ENCODE measurements at places on chromosomes 1 and 21. TPM values are rescaled to one million over a fixed set of nuclear protein-coding genes. Genes with fewer than 3 reads are reported as not detected.

DNA sequence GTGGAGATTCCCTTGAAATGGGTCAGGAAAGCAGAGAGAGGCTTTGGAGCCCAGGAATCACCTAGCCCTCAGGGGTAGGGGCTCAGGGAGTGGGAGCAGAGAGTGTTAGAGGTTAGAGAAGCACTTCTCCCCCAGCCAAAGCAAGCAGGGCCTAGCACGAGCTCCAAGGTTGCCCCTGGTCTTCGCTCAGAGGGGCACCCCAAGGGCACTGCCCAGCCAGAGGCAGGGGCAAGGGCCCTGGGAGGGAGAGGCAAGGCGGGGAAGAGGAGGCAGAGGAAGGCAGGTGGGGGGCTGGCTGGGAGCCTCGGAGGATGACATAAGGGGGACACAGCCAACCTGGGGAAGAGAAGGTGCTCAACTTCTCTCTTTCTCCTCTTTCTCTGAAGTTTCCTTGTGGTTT lies 71.9 kb downstream of the CASZ1 start:
- H3K36me3 ChIP-seq = no peaks in the 10 kb centered on the region
- H3K27me3 ChIP-seq = no peaks in the 10 kb centered on the region
- H3K4me3 ChIP-seq = no peak overlapping the region
- DNase-seq = no peak
- H3K4me1 ChIP-seq = peaks cover 65% of the 10 kb centered on the region
- H3K27ac ChIP-seq = peak overlapping the region; percentile 89

Gene WDR4
- total RNA-seq = 7.0 TPM

GRCh38 chr1:150895618-150896017 lies 8.7 kb downstream of the CTXND2 start:
- no peaks in the 10 kb centered on the region for H3K36me3 ChIP-seq
- no peaks in the 10 kb centered on the region for H3K4me1 ChIP-seq
- H3K27ac ChIP-seq = no peak overlapping the region
- H3K4me3 ChIP-seq = no peak overlapping the region
- no peak for DNase-seq

Gene SHISAL2A
- total RNA-seq = 2.6 TPM

GRCh38 chr1:11690397-11691301 lies 861 bp upstream of the DRAXIN start:
- peak overlapping the region; percentile 6 for H3K4me3 ChIP-seq
- peaks cover 6% of the 10 kb centered on the region for H3K4me1 ChIP-seq
- H3K27ac ChIP-seq = no peak overlapping the region
- no peaks in the 10 kb centered on the region for H3K27me3 ChIP-seq

- no peak overlapping the region for H3K27ac ChIP-seq
- no peak for DNase-seq
- no peaks in the 10 kb centered on the region for H3K27me3 ChIP-seq
- peaks cover 10% of the 10 kb centered on the region for H3K4me1 ChIP-seq
Observed at GRCh38 chr1:225886159-225887029, 2.6 kb downstream of the LEFTY1 start.

Gene C8A
- not detected for total RNA-seq

Gene CRABP2
- total RNA-seq = 30.8 TPM

GRCh38 chr1:76510672-76511557 lies 356.4 kb upstream of the ST6GALNAC5 start:
- no peaks in the 10 kb centered on the region for H3K4me1 ChIP-seq
- DNase-seq = no peak
- no peaks in the 10 kb centered on the region for H3K27me3 ChIP-seq
- no peak overlapping the region for H3K27ac ChIP-seq
- no peaks in the 10 kb centered on the region for H3K36me3 ChIP-seq
- H3K4me3 ChIP-seq = no peak overlapping the region

All from prostate gland (tissue), 2 donors.